Kidney (tissue), 22 donors: ENCODE measurements at places on chromosomes 1 and 21.

GRCh38 chr1:94236630-94237290 lies 624 bp downstream of the ARHGAP29 start:
- peak; percentile 68 for DNase-seq

DNA sequence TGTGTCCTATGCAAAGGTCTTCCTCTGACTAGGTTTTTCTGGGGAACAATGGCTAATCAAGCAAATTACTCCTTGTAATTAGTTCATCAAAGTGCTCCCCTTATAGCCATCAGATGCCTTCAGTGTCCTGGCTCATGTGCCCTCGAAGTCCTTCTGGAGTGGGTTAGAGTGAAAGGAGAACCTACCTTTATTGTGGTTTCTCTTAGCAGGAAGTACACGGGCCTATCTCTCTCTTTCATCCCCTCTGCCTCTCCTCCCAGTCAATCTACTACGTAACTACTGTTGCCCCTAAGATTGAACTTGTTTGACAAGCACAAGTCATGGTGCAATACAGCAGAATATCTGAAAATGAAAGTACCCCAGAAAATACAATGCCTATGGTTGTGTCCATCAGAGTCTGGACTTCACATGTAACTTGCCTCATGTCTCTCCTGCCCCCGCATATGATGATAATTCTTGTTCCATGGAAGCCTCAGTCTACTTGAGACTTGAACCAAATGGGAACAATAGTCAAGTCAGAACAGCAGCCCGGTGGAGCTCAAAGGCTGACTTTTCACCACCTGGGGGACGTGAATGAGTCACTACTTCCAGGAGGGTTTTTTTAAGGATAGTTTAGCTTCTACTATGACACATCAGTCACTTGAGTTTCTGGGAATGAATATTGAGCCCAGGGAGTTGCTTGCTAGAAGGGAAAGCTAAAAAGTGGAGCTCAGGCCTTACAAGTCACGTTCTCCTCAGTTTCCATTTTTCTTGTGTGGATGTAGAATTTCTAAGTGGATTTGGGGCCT lies 243.6 kb downstream of the TNR start:
- no peak for DNase-seq

- DNase-seq: no peak
Measured at GRCh38 chr1:85865213-85865612, 157.0 kb upstream of the ZNHIT6 start.

GRCh38 chr1:7432900-7433380 lies 338.2 kb upstream of the VAMP3 start:
- DNase-seq: no peak

- DNase-seq: no peak
Measured at GRCh38 chr1:91847851-91848250, 38.1 kb downstream of the TGFBR3 start.
